ENCODE measurements at places on chromosomes 1 and 21.

GRCh38 chr1:200850554-200850953 is 22.2 kb upstream of the GPR25 start:
- DNase-seq: no peak

DNA sequence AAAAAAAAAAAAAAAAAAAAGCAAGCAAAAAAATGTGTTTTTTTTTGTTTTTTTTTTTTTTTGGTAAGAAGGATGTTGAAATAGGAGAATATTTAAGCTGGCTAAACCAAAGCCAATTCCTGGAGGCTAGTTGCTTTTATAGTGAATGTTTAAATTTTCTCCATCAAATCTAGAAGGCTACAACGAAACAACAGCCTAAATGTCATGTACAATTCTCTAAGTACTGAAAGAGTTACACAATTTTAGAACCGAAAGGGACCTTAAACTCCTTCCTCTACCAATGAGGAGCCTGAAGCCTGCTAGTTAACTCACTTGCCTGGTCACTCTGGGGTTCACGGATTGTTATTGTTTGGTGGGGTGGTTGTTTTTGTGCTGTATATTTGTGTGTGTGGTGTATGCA is 3.5 kb downstream of the WLS start:
- DNase-seq: no peak

DNA sequence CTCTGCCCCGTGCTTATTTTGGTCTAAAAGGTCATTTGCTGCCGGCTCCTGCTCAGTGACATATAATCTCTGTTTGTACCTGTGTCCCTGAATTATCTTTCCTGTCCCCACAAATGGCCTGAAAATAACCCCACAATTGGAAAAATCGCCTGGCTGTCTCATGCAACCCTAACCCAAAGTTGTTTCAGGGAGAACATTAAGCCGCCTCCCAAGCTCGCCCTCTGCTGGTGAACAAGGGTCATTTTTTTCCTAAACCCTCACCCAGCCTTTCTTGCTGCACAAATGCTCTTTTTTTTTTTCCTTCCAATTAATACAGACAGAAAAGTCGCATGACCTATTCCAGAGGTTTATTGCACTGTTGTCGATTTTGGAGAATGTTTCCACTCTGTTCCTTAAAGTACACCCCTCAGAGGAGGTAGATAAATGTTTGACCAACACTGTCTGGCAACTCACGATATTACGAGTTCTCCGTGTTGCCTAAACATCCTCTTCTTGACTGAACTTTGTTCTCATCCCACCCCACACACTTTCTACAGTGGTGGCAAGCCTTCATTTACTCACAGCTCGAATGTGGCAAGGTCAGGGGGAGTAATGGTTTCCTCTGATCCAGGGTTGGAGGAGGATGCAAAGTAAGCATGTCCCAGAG is 148.7 kb downstream of the ZZZ3 start:
- peak; percentile 34 for DNase-seq

DNA sequence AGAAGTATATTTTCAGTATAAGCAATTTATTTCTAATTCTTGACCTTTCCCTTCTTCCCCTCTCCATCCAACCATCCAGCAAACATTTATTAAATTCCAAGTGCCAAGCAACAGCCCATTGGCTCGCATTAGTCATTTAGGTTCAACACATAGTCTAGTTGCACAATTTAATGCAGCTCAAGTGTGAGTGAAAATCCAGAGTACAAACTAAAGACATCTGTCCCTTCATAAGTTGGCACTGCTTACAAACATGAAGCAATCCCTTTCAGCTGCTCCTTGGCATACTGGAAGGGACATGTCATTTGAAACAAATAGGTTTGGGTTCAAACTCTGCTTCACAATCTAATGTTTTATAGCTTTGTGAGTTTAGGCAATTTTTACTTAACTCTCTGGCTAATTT is 10.7 kb downstream of the CASQ2 start:
- no peak for DNase-seq

GRCh38 chr1:218496561-218496960 is 151.4 kb downstream of the TGFB2 start:
- no peak for DNase-seq

- no peak for DNase-seq
These were observed 181.6 kb upstream of the ADGRL2 start for GRCh38 chr1:81619156-81619555.

GRCh38 chr1:8969937-8970336 is 24.3 kb downstream of the CA6 start:
- DNase-seq: no peak

GRCh38 chr1:172906778-172907592 is 143.8 kb downstream of the TNFSF18 start:
- no peak for DNase-seq

DNA sequence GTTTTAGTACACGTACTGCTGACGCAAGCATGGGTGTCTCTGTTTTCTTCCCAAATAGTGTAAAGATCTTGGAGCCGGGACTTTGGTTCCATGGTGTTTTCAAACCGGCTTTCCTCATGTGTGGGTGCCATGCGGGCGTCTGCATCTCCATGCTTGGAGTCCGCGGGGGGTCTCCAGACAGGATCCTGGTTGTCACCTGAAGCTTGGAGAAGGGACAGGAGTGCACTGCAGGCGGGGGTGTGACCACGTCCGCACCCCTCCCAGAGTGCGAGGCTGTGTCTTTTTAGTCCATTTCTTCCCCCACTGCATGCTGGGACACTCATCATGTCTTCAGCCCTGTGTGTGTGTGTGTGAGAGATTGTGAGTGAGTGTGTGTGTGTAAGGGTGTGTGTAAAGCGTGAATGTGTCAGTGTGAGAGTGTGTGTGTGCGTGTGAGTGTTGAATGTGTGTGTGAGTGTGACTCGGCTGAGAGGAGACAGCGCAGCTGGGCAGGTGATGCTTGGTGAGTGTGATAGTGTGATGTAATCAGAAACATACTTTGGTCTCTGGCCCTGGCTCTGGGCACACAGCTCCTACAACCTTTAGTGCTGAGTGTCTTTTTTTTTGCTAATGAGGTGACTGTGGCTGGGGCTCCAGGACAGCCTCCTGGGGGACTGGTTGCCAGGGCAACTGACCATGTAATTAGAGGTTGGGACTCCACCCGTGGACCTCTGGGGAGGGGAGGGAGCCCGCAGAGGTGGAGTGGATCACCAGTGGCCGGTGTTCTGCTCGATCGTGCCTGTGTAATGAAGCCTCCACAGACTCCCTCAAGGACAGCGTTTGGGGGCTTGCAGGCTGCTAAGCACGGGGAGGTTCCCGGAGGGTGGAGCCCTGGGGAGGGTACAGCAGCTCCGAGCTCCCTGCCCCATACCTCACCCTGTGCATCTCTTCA is 55.1 kb downstream of the AGPAT3 start:
- no peak for DNase-seq

DNA sequence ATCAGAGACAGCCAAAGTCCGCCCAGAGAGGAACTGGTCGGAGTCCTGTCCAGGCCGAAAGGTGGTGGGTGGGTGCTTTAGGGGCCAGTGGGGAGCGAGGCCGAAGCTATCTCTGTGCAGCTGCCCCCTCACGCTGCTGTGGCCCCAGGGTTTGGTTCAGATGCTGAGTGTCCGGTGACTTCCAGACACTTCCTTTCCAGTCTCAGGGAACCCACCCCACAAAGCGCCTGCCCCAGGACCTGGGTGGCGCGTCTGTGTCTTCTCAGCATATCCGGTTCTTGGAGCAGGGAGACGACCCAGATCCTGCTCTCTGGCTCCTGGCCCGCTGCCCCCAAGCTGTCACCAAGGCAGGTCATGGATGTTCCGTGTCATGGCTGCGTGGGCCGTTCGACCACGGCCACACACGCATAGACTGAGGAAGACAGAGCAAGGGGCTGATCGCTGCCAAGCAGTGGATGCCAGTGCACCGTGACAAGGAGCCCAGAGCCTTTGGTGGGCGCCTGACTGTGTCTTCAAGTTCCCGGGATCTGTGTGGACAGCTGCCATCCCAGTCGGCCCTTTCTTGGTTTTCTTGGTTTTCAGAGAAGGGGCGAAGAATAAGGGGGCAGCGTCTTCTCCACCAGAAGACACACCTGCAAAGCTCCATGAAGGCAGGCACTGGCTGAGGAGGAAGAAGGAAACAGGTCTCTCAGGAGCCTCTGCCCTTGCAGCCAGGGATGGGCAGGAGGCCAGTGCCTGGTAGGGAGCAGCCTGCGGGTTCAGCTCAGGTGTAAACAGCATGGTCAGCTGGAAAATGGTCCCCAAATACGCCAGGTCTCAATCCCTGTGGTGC is 22.9 kb upstream of the COL18A1 start:
- no peak for DNase-seq

DNA sequence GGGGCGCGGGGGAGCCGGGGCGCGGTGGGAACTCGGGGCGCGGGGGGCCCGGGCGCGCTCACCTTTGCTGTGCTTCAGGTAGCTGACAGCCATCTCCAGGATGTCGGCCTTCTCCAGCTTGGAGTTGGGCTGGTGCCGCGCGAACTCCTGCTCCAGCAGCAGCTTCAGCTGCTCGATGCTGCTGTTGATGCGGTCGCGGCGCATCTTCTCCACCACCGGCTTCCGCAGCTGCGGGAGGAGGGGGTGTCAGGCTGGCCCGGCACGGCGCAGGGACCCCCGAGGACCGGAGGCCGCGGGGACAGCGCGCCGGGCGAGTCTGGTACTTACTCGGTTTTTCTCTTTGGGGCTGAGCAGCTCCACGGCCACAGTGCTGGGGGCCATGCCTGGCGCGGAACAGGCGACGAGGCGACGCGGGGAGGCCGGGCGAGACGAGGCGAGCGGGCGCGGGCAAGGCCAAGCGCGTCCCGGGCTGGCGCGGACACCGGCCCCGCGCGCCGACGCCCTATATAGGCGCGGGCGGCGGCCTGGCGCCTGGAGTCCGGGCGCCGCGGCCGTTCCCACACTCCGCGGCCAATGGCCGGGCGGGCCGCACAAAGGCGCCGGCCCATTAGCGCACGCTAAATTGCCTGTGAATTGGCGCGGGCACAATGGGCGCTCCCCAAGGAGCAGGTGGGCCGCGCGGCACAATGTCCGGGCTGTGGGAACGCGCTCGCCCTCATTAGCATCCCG is at the start of gene HES5:
TSS of gene HES5 (minus strand) at position 480 of the 729 bp plus-strand sequence. CDS start at position 381, 99 bp downstream.
- no peak for DNase-seq

- no peak for DNase-seq
These were observed 6.5 kb upstream of the IL6R start for GRCh38 chr1:154398678-154399077.

GRCh38 chr1:53089478-53090226 is 27.6 kb downstream of the PODN start:
- no peak for DNase-seq

GRCh38 chr21:31290765-31291164 is 53.3 kb downstream of the TIAM1 start:
- no peak for DNase-seq

DNA sequence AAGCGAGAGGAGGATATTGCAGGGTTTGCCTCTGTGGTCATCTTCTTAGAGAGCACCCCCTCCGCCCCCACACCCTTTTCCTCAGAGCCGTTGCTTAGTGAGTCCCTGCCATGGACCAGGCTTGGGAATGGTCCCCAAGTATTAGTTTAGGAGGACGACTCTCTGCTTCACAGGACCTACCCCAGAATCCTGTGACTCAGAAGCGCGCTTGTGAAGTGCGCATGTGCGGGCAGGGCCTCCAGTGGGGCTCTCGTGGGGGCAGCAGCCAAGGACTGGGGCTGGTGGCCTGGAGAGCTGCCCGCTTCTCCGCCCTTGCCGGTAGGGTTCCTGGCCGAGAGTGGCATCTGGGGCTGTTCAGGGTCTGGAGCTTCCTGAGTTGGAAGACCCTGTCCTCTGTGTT is 37.3 kb upstream of the HMGN1 start:
- DNase-seq: no peak

GRCh38 chr1:84206375-84206774 is 62.3 kb downstream of the PRKACB start:
- DNase-seq: no peak

- DNase-seq: no peak
These were observed 475.4 kb downstream of the PTBP2 start for GRCh38 chr1:97196825-97197516.
